ENCODE measurements at places on chromosomes 4 and X. TPM values are rescaled to one million over a fixed set of nuclear protein-coding genes. Genes with fewer than 3 reads are reported as not detected.

GRCh38 chrX:108537005-108537404 lies 97.4 kb downstream of the COL4A5 start:
- DNase-seq: no peak

- peak; percentile 44 for DNase-seq
Measured at GRCh38 chrX:131633285-131633917, 89.5 kb downstream of the OR13H1 start.

DNA sequence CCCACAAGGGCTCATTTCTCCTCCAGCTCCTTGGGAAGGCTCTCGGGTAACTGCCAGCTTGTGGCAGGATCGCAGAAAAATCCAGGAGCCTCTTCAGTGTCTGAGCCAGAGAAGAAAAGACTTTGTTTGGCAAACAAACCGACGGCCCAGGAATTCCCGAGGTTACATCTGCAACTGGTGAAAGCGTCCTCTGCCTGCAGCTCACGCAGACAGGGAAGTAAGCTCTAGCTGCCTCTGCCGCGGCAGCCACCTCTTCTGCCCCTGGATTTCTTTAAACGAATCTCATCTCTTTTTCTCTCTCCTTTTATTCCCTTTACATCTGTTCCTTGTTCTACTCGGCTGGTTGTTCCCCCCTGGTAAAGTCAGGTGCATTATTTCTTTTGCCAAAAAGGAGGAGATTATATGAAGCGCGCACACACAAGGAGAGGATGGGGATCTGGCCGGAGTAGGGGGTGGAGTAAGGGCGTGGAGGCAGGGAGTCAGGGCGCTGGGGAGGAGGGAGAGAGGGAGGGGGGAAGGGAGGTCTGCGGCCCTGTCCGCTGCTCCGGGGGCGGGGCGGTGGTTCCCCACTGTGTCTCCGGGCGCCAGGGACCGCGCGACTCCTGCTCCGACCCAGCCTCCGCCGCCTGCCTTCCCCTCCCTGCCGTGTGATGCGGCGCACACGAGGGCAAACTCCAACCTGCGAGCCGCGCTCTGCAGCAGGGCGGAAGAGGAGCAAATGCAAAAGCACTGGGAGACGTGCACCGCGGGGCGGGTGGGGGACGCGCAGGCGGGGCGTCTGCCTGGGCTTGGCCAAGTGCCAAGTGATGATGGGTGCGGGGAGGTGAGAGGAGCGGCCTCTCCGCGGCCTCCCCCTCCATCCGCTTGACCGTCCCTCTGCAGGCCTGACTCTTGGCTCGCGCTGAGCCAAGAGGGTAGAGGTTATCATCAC lies at the start of gene DCHS2:
DCHS2 (minus strand) TSS at position 459 of the 931 bp plus-strand sequence; CDS start at position 15, 444 bp downstream.
- DNase-seq: peak; percentile 42

The SPANXC gene
- total RNA-seq: not detected

The RNF128 gene
- 42.4 TPM for total RNA-seq

DNA sequence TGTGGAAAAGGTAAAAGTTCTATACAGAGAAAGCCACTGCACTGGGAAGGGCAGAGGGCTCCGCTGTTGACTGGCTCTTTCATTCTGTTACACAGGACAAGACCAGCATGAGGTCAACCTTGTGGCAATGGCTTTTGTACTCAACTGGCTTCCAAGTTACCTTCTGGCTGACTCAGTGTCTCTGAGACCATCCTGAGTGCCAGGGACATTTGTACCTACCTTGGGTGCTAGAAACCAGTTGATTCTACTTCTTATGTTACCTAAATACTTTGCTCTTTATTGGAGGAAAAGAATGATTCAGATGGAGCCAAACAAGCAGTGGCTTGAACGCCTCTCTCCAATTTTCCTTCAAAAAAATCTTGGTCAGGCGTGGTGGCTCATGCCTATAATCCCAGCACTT lies 123.2 kb downstream of the RBM47 start:
- DNase-seq: no peak

The GAGE12J gene
- not detected for total RNA-seq

The CDKL5 gene
- 23.7 TPM for total RNA-seq

The FAM9C gene
- total RNA-seq: not detected

DNA sequence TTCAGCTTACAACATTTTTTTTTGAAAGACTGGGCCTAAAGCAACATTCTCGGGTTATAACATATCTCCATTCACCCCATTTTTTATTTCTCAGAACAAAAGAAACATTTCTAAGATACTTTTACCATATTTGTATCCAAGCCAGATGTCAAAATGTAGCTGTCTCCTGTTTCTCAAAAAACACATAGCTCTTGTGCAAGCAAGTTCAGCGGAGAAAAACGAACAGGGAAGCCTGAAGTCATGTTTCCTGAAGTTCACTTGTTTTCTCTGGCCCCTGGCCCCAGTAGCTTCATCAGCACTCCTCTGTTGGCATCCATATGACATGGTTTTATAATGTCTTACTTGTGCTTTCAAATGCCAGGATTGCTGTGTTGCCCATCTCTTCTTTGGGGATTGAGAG lies 218.2 kb downstream of the BANK1 start:
- DNase-seq: no peak

The PNMA3 gene
- not detected for total RNA-seq

- DNase-seq: no peak
Measured at GRCh38 chr4:1873776-1874175, 2.6 kb downstream of the NSD2 start.

The SORCS2 gene
- total RNA-seq: 1.6 TPM

The RHOXF1 gene
- not detected for total RNA-seq

The FGFBP1 gene
- 0.88 TPM for total RNA-seq

- peak; percentile 43 for DNase-seq
Measured at GRCh38 chrX:129360175-129360574, 163.1 kb downstream of the SMARCA1 start.

- no peak for DNase-seq
Measured at GRCh38 chr4:33395731-33396485, 2675.7 kb downstream of the PCDH7 start.

GRCh38 chrX:47540754-47541538 lies 20.1 kb upstream of the ARAF start:
- DNase-seq: peak; percentile 86

GRCh38 chrX:80578517-80579105 lies 158.4 kb downstream of the TENT5D start:
- peak; percentile 8 for DNase-seq

The DCAF4L1 gene
- 0.36 TPM for total RNA-seq

DNA sequence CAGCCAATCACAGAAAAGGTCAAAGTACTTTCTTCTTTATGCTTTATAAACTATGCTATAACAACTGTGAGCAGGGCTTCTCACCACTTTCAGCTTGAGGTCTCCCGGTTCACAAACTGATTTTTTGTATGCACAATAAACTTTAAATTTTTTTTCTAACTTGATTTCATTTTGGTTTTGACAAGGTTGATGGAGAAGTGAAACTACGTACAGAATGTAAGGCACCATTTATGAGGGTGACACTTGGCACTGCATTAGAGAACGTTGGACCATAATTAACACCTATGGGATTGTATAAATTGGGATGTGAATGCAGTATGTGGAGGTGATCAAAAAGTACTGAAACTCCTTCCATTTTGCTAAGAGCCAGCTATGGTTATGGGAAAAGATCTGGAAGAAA lies 857.9 kb upstream of the HTR2C start:
- no peak for DNase-seq

- no peak for DNase-seq
Measured at GRCh38 chr4:156154978-156155377, 201.3 kb upstream of the CTSO start.

DNA sequence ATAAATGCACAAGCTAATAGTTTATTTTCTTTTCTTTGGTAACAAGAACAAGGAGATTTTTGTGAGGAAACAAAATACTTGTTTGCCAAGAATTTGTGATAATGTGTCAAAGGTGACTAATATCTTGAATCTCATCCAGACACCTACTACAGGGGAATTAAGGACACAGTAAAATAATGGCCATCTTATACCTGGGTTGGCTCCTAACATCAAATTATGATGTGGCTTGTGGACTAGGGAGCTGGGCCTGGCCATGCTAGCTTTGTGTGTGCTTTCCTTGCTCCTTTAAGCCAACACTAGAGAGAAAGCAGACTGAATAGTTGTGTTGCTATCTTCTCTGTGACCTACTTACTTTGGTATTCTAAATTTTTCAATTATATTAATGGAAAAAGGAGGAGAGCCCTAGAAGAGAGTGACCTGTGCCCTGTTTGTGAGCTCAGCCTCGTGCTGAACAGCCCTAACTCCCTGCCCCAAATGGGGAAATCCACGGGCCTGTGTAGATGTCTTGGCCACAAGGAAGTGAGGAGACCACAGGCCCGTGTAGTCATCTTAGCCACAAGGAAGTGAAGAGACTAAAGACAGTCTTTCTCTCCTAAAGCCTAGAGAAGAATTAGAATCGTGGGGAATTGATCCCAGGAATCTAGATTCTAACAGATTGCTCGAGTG lies 23.3 kb downstream of the ARHGAP24 start:
- no peak for DNase-seq

DNA sequence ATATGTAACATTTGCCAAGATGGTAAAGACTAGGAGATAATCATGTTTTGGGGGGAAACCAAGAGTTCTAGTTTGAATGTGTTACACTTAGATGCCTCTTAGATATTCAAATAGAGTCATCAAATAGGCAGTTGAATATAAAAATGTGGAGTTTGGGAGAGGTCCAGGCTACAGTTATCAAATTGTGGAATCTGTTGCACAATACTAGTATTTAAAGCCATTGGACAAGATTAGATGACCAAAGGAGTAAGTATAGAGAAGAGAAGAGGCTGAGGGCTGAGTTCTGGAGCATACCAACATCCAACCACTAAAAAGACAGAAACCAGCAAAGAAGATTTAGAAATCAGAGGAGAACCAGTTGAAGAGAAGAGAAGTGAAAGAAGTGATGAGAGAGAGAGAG lies 72.7 kb downstream of the NAA11 start:
- no peak for DNase-seq

The SH3RF1 gene
- 25.1 TPM for total RNA-seq

The MAGEA10 gene
- not detected for total RNA-seq

DNA sequence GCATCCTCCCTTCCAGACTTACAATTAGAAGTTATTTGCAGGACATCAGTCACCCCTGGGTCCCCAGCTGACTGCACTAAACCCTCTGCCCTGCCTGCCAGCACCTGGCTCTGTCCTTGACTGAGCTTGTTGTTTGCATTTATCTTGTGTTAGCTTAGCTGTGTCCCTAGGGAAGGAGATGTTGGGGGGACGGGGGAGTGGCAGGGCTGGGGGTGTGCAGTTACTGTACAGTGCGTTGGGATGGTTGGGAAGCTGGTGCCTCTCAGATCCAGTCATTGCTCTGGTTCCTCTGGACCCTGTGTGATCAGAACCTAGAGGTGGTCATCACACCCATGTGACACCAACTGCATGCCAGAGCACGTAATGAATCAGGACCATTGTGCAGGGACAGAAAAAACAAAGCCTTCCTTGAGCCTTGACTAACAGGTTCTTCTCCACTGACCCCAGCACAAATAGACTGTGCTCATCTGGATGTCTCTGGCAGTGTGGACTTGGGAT lies 32.7 kb upstream of the PROM1 start:
- no peak for DNase-seq

DNA sequence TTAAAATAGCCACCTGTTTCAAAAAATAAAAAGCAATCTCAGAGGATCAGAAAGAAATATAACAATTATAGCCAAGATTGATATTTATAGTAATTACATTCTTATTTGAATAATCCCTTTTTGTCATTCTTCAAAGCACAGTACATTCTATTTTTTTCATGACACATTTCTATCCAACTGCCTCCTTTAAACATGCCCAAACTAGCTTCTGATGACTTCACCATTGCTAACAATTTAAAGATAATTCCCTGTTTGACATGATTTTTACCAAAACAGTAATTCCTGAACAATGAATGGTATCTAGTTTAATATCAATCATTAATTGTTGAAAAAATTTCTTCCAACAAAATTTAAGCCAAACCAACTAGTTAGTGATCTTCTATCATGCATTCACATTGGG lies 172.4 kb downstream of the SNCA start:
- DNase-seq: no peak

GRCh38 chrX:111778591-111778990 lies 97.4 kb upstream of the TRPC5OS start:
- no peak for DNase-seq

GRCh38 chrX:18833071-18833731 lies 125.8 kb downstream of the PPEF1 start:
- DNase-seq: no peak

DNA sequence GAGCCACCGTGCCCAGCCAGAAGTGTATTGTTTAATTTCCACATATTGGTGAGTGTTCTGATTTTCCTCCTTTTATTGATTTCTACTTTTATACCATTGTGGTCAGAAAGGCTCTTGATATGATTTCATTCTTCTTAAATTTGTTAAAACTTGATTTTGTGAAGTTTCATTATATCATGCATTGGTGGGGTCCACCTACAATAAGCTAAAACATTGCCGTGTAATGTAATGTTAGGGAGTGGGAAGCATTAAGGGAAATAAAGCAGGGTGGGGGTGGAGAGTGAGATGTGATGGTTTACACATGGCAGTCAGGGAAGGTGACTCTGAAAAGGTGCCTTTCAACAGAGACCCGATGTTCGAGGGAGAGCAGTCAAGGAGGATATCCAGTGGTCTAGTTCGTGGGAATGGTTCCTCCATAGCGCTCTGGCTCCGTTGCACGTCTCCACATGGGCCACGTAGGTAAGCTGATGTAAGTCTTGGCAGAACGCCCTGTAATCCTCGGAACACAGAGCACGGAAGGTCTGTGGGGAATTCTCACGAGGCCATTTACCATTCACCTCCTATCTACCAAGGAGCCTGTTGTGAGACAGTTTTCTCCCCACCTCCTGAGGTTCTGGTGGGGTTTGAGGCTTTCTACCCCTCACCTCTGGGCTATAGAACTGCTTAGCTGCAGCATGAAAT lies 7.7 kb upstream of the WDR13 start:
- no peak for DNase-seq

DNA sequence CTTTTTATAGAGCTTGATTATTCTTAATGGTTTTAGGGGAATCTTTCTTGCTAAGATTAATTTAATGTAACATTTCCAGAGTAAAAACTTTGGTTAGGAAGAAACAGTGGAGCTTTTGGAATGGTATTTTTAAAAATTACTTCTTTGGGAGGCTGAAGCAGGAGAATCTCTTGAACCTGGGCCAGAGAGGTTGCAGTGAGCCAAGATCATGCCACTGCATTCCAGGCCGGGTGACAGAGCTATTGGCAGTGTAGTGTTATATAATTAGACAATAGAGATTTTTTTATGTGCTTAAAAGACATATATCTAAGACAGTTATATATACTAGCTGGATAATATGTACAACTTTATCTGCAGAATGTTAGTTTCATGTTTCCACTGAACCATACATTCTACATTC lies 585.6 kb downstream of the ADGRL3 start:
- DNase-seq: no peak

DNA sequence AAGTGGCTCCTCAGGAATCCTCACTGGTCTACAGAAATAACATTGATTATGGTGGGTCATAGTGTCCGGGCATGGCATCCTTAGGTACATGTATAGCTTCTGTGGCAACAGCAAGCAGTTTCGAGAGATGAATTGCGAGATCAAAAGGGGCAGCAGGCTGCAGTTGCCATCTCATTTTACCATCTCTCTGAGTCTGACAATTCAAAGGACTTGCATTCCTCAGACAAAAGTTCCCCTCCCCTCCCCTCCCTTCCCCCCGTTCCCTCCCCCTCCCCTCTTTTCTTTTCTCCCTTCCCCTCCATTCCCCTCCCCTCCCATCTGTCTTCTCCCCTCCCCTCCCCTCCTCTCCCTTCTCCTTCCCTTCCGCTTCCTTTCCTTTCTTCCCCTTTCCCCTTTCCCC lies 70.2 kb downstream of the MTNR1A start:
- DNase-seq: no peak
